ENCODE measurements at places on chromosomes 16 and 17.

- DNase-seq: no peak
These were observed 41.7 kb upstream of the IL34 start for GRCh38 chr16:70604407-70605282.

DNA sequence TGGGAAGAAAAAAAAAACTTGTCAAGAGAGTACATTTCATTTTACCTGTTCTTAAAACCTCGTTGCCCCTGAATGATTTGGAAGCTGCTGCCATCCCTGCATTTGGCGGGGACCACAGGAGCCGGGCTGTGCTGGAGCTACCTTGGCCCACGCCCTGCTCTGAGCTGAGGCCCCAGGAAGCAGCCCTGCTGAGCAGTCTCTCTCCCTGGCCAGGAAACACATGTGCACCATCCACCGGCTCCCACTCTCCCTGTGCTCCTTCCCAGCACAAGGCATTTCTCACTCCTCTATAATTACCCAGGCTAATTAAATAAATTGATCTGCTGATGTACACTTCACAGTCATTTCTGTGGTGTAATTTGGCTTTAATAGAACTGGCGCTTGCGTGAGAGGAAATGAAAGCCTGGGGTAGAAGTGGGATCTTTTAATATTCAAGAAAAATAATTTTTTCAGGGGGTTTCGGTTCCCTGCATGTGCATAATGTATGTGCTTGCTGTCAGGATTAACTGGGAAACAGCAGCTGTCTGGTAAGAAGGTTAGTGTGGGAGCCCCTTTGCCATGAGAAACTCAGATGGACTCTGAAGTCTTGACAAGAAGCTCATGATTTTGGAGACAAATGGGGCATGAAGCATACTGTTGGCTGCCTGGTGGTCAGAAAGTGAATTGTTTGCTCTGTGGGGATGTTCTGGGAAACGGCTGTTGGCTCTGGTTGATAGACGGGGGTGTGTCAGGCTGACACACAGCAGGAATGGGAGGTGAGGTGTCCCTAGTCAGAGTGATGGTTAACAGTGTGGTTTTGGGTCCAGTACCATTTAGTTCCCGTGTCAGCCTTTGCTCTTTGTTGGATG lies 252.3 kb upstream of the EEF2KMT start:
- DNase-seq: no peak

GRCh38 chr17:78123258-78123929 lies 5.2 kb downstream of the TMC6 start:
- no peak for DNase-seq

- DNase-seq: no peak
These were observed 116.1 kb downstream of the XYLT1 start for GRCh38 chr16:17354685-17355084.

- no peak for DNase-seq
These were observed 43.7 kb downstream of the WDR45B start for GRCh38 chr17:82604532-82604931.

- DNase-seq: no peak
These were observed 1.1 kb upstream of the CD19 start for GRCh38 chr16:28930652-28931051.

- no peak for DNase-seq
These were observed 764.7 kb upstream of the KIF2B start for GRCh38 chr17:53058031-53058430.

- no peak for DNase-seq
These were observed 84.8 kb downstream of the ENGASE start for GRCh38 chr17:79159471-79159870.

DNA sequence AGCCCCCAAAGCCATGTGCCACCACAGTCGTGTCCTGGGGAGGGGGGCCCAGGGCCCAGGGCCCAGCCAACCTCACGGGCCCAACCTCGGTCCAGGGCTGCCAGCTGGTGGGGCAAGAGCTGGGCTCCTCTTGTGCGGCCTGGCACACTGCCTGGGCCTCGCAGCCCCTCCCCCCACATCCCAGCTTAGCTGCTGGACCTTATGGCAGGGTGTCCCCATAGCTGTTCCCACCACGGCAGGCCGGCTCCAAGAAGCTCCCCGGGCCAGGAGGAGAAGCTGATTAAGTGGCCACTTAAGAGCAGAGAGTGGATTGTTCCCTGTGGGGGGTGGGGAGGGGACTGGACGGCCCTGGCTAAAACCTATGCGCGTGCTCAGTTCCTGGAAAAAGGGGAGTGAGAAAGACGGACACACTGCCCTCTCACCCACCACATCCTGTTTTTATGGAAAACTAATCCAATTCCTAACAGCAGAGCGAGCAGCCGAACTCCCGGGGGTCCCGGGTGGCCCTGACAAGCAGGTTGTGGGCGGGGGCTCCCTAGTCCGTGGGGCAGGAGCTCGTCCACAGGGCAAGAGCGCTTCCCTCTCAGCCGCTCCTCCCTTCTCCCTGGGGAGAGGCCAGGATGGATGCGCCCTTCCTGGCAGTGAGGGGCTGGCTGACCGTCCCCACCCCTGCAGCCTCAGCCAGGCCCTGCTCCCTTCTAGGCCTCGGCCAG lies 16.8 kb downstream of the PIEZO1 start:
- no peak for DNase-seq

- DNase-seq: peak; percentile 7
These were observed 74.7 kb upstream of the NKD1 start for GRCh38 chr16:50473356-50473945.

DNA sequence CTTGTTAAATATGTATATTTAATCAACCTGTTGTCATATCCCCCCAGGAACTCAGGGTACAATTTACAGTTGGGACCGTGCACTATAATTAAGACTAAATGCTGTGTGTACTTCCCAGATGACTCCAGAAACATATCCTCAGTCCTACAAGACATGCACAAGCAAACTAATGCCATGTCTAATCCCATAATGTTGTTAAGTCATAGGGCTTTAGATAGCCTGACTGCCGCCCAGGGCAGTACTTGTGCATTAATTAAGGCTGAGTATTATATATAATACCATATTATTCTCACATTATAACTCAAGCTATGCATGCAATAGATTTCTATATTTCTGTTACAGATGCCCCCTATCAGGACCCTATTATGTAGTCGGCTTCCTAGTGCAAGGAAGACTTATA lies 20.1 kb upstream of the CPHXL start:
- DNase-seq: no peak

GRCh38 chr16:1968146-1968953 lies 1.7 kb downstream of the RNF151 start:
- DNase-seq: no peak

GRCh38 chr17:50218071-50218759 lies 16.8 kb upstream of the COL1A1 start:
- DNase-seq: no peak

GRCh38 chr17:72520665-72521303 lies 400.0 kb downstream of the SOX9 start:
- no peak for DNase-seq

- DNase-seq: no peak
These were observed 52.5 kb downstream of the VAT1L start for GRCh38 chr16:77840673-77841501.

DNA sequence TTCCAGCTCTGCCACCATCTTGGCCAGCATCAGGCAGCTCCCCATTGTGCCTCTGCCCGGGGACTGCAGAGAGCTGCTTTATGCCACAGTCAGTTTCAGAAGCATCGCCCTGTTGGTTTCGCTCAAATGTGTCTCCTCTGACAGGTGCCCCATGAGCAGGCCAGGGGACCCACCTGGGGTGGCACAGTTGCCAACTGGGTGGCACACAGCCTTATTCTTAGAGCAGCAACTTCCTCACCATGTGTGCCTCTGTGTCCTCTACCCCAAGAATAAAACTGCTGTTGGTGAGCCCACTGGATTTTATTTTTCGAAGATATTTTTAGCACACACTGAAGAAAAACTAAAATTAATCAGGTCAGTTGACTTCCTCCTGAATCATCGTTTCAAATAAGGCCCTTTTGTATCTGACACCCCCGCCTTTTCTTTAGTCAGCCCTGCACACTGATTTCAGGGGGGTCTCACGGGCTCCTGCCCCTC lies 44.9 kb upstream of the CACNG5 start:
- no peak for DNase-seq

DNA sequence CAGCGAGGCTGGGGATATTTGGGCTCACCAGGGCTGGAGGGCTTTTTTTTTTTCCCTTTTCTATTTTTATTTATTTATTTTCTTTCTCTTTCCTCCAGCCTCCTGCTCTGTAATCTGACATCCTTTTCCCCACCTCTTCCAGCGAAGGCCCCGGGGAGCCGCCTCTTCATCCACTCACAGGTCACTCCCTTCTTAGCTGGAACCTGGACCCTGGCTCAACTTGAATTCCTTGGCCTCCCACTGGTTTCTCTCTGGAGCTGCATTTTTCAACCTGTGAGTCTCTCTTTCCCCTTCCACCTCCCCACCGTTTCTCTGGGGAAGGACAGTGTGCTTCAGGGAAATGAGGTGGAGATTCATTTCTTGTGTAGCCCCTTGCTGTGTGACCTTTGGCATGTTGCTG lies 82.0 kb downstream of the MRM1 start:
- no peak for DNase-seq

DNA sequence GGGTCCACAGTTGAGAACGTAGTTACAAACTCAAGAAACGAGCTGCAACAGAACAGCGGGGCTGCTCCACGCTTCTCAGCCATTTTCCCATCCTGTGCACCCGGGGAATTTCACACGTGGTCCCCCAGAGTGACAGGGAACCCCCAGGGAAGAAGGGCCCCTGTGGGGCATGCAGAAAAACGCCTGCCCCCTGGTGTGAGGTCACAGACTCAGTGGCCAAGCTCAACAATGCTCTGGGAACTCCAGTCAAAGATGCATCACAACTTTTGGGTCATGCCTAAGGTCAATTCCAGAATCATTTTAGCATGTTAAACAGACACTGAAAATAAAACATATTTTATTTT lies 115.4 kb downstream of the ZNF778 start:
- no peak for DNase-seq

GRCh38 chr17:44417553-44417952 lies 28.1 kb upstream of the ITGA2B start:
- DNase-seq: peak; percentile 29

GRCh38 chr17:71412803-71413202 lies 708.0 kb upstream of the SOX9 start:
- DNase-seq: peak; percentile 70

DNA sequence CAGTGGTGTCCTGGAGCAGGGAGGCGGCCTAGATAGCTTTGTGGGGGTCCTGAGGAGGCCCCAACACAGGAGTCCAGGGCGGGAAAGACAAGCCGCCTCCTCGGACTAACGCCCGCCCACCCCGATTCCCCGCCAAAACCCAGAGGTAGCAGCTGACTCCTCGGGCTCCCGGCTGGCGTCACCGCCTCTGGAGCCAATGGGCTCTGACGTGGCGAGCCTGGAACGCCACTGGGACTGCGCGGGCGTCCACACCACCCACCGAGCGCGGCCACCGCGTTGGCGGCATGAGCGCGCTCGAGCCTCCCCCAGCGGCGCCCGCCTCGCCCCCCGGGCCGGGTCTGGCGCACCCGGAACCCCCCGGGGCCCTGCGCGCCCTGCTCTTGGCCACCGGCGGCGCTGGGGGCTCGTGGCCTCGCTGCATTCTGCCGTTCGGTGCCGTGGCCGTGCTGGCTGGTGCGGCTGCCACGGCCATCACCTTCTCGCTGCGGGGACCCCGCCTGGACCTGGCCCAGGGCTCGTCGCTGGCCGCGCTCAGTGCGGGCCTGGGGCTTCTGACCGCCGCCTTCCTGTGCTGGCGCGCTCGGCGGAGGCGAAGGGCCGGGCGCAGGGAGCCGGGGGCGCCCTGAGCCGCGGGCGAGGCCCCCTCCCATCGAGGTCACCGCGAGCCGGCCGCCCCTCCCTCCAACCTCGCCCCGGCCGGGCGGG lies 3.4 kb upstream of the NTN3 start:
- peak; percentile 73 for DNase-seq

- DNase-seq: no peak
These were observed 27.0 kb upstream of the LRRC75A start for GRCh38 chr17:16519021-16519420.

- DNase-seq: no peak
These were observed 177.1 kb downstream of the MSI2 start for GRCh38 chr17:57433452-57433851.

DNA sequence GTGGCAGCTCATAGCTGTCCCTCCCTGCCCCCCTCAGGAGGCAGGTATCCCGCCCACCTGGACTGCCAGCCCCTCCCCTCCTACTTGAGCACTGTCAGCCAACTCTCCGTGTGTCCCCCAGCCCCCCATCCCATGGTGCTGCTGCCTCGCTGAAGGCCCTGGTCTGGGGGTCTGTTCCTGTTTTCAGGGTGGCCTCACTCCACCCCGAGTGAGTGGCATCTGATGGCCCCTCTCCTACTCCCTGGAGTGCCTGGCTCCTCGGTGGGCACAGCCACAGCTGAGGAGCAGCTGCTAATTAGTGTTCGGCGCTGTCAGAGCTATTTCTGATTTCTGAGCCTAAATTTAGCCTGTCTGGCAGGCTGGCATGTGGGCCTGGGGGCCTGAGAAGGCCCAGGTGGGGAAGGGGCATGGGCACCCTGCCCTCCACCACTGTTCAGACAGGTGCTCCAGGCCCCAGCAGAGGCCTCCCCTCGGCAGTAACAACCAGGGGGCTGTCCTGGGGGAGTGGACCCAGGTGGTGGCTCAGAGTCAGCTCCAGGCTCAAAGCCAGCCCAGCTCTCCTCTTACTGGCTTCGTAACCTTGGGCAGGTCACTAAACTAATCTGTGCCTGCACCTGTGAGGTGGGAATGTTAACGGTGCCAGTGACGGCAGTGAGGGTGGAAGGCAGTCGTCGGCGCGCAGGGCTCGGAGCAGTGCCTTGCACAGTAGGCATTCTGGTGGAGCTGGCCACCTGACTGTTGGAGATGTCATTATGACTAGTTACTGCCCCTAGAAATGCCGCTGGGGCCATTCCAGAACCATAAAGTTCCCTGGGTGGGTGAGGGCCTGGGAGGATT lies 6.5 kb downstream of the FMNL1 start:
- no peak for DNase-seq

GRCh38 chr16:86531641-86532525 lies 21.6 kb downstream of the FOXF1 start:
- no peak for DNase-seq

- no peak for DNase-seq
These were observed 512 bp upstream of the ADAMTS18 start for GRCh38 chr16:77435272-77435820.

GRCh38 chr17:6279659-6280058 lies 155.3 kb downstream of the AIPL1 start:
- peak; percentile 19 for DNase-seq

GRCh38 chr16:47477679-47478078 lies 16.5 kb downstream of the PHKB start:
- no peak for DNase-seq

- DNase-seq: peak; percentile 26
These were observed 983.9 kb upstream of the EEF2KMT start for GRCh38 chr16:6081320-6081976.

GRCh38 chr16:74700116-74700437 lies 585 bp downstream of the MLKL start:
- no peak for DNase-seq
